Right forelimb (tissue), 1 donor: ENCODE measurements at places on chromosomes 2 and 18.

GRCh38 chr2:240596080-240596460 is 9.5 kb downstream of the CAPN10 start:
- peak; percentile 29 for DNase-seq

DNA sequence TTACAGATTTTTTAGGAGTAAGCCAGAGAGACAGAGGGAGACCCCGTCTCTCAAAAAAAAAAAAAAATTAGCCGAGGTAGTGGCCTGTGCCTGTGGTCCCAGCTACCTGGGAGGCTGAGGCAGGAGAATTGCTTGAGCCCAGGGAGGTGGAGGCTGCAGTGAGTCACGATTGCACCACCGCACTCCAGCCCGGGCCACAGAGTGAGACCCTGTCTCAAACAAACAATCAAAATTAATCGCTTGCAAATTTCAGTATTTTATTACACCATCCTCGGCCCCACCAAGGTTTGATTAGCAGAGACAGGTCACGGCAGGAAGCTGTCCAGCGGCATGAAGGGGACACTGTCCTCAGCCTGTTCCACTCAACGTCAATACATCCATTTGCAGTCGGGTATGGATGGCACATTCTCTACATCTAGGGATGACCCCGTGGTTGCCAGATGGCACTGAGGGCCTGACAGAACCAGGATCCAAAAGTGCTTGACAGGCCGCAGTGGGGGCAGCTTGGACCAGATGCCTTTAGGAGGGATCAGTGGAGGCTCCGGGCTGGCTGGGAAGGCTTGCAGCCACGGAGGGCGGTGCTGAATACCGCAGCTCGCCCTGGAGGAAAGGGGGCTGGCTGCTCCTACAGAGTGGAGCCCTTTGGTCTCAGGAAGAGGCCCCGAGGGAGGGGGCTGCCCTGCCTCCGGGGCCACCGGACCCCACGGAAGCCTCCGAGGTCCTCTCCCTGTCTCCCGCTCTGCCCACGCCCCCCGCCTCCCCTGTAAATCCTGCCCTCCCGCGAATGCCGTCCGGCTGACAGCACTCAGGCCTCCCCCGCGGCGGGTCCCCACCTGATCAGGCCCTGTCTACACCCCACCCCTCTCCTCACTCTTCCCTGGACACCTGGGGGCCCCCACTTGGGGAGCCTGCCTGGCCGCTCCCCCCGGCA is 13.1 kb downstream of the ASPRV1 start:
- DNase-seq = no peak

- DNase-seq = no peak
Observed at GRCh38 chr2:241935314-241935713, 65.8 kb downstream of the RTP5 start.

GRCh38 chr2:240851078-240851991 is 17.3 kb upstream of the AGXT start:
- peak; percentile 88 for DNase-seq

DNA sequence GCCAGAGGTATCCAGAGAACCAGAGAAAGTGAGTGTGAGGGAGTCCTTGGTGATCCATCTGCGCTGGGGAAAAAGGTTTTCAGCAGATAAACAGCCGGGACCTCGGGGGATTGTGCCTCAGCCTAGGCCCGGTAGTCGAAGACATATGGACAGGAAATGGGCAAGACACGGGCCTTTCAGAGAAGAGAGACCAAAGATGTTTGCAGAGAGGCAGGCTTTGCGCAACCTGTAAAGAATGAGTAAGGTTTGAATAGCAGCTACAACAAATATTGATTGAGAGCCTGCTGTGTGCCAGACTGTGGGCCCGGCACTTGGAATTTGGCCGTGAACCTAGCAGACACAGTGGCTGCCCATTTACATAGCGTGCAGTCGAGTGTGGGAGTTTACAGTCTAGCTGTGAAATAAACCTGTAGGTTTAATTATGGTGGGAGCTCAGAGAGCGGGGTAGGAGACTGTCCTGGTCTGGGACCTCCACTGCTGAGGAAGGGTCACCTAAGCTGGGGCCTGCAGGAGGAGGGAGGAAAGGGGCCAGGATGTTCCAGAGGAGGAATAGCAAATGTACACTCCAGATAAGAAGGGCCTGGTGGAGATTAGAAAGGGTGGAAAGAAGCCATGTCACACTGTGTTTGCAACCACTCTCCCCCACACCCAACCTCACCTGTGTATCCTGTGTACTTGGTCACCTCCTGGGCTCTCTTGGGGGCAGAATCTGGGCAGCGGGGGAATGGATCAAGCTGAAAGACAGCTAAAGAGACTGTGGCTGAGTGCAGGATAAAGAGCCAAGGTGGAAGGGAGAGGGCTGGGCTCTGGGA is 3.0 kb downstream of the SH2D6 start:
- no peak for DNase-seq

GRCh38 chr2:160478660-160479059 is 14.9 kb downstream of the RBMS1 start:
- no peak for DNase-seq

GRCh38 chr2:38498045-38498481 is 104.7 kb downstream of the HNRNPLL start:
- peak; percentile 53 for DNase-seq

GRCh38 chr2:36355890-36356297 is 316 bp downstream of the CRIM1 start:
- DNase-seq = no peak

GRCh38 chr18:36349552-36349951 is 52.0 kb downstream of the FHOD3 start:
- no peak for DNase-seq

DNA sequence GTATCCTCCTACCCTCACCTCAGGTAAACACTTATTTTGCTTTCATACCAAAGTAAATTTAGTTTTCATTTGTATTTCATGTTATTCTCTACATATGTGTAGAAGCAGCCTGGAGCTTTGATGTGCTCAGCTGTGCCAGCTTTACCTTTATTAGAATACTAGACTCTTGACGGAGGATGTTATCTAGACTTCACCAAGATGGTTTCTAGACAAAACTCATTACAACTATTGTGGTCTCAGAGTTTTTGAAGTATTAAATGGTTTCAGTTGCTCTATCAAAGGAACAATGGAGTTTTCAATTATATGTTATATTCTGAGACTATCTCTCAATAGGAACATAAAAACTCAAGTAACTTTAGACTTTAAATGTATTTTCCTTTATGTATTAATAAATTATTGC is 5.0 kb upstream of the IL18RAP start:
- DNase-seq = no peak

- DNase-seq = peak; percentile 81
Observed at GRCh38 chr2:219057709-219058540, 2.8 kb downstream of the IHH start.

GRCh38 chr2:197516393-197516761 is 511 bp downstream of the MOB4 start:
- DNase-seq = no peak

- no peak for DNase-seq
Observed at GRCh38 chr2:222142027-222142426, 156.8 kb downstream of the PAX3 start.

GRCh38 chr18:63757541-63757940 is 17.7 kb upstream of the SERPINB7 start:
- no peak for DNase-seq

- no peak for DNase-seq
Observed at GRCh38 chr18:43054815-43055519, 60.5 kb downstream of the RIT2 start.

DNA sequence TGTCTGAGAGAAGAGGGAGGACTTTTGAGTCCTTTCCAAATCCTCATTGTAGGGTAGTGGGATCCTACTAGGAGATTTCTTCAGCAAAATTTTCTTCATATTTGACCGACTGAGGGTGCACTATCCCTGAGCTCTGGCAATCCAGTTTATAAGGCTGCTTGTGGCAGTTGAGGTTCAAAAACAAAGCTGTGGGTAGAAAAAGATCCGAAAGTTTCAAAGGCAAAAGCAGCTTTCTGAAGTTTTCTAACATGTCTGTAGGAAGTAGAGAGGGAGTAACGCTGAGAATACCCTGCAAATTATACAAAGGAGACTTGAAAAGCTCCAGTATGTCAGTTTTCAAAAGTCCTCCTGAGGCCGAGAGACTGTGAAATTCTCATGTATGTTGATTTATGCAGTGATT is 1039.3 kb upstream of the PIK3C3 start:
- DNase-seq = no peak

- DNase-seq = no peak
Observed at GRCh38 chr2:71455011-71455740, 1.8 kb downstream of the DYSF start.

- DNase-seq = no peak
Observed at GRCh38 chr2:232887171-232887850, 17.2 kb downstream of the SNORC start.

DNA sequence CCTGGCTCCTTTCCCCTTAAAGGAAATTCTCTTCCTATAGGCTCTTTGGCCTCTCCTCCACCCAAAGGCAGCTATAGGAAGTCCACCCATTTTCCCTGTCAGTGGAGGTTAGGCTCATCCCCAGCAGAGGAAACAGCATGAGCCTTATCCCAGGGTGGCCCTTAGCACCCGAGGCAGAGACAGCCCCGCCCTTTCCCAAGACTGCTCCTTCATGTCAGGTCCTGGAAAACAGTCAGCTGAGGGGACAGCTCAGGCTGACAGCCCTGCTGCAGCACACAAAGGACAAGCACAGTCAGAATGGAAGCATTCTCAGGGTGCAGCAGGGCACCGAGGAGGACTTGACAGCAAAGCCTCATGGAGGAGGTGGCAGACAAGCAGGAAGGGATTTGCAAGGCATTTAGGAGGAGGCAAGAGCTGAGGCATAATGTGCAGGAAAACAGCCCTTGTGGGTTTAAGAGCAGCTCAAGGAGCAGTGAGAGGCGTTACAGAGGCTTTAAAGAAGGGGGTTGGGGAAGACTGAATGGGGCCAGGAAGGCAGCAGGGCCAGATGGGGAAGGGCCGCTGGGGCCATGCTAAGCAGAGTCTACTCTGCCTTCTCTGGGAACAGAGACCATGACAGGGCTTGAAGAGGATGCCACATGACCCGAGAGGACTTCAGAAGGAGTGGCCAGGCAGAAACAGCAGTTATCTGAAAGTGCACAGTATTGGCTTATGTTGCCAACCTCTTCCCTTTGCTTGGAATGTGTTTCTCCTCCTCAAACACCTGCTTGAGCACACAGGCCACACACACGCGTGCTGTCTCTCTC is 216.6 kb downstream of the SH3BP4 start:
- DNase-seq = no peak
